ENCODE measurements at places on chromosomes 5 and 9.

- DNase-seq = no peak
Measured at GRCh38 chr5:53219610-53220009, 110.1 kb upstream of the MOCS2 start.

DNA sequence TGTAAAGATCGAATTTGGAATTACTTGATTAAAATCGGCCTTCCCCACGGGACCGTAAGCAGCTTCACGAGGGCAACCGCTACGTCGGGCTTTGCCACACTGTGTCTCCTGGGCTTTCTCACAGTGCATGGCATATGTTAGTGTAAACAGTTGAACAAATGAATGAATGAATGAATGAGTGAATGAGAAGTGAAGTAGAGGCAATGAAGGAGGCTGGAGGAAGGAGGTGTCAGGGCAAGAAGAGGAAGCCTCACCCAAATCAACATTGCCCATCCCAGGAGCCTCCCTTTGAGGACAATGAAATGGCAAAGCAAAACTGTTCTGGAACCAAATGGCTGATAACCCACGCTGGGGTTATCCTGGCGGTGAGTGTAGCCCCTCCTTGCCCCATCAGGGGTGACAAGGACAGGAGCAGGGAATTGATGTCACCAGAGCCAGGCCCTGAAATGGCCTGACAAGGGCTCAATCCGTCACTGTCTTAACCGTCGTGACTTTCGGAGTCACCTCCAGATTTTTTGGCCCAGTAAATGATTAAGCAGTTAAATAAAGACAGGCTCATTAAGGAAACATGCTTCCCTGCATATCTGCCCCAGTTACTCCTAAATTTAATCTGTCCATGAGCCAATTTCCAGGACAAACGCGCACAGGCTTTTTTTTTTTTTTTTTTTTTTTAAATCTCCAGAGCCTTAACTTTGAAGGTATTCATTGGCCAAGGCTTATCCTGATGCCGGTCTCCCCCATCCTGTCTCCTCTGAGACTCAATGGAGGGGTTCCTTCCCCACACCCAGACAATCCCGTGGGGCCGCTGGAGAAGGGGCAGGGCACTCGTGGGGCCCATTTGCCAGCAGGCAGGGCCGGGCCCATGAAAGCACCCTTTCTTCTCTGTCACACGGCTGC, 88.4 kb upstream of the BOD1 start:
- DNase-seq = no peak

GRCh38 chr5:72234265-72234700, 85.8 kb downstream of the MRPS27 start:
- peak; percentile 25 for DNase-seq

DNA sequence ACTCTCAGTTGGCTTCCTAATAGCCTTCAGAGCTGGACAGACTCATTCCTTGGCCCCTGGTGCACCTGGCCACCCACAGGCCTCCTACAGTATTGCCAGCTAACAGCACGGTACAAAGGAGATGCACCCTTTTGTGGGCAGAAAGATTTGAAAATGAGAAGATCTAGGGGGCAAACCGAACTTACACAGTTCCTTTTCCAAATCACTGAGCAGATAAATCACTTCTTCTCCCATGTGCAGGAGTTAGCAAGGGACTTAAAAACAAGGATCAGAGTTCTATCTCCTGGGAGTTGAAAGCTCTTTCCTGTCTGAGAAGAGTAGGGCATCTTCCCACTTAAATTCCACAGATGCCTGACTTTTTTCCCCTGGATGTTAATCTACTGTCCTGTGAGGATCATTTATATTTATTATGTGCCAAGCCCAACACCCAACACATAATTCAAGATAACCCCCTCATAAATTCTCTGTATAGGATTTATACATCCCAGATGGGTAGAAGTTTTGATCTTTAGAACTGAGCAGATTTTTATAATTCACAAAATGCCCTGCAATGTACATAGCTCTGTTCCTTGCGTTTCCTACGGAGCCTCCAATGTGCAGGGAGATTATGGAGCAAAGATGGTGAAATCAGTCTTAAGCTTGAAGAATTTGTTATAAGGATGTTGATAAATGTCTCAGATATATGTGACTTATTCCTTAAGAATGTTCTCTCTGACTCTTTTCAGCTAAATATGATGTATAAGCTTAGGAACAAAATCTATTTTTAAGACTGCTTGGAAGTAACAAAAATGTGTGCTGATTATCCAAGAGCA, 207.2 kb upstream of the DAPK1 start:
- DNase-seq = no peak

DNA sequence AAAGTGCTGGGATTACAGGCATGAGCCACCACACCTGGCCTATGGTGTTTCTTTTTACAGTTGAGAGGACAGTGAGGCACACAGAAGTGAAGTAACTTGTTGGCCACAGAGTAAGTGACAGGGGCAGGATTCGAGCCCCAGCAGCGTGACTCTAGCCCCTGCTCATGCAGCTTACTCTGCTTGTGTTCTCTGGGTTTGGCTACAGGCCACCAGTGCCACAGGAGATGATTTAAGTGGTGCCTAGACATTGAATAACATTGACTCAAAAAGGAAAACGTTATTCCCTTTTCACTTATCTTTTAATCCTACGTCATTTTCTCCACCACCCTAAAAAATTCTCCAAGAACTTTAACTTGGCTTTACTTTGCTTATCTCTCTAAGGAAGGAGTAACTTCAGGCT, 61.4 kb downstream of the SNX24 start:
- no peak for DNase-seq

DNA sequence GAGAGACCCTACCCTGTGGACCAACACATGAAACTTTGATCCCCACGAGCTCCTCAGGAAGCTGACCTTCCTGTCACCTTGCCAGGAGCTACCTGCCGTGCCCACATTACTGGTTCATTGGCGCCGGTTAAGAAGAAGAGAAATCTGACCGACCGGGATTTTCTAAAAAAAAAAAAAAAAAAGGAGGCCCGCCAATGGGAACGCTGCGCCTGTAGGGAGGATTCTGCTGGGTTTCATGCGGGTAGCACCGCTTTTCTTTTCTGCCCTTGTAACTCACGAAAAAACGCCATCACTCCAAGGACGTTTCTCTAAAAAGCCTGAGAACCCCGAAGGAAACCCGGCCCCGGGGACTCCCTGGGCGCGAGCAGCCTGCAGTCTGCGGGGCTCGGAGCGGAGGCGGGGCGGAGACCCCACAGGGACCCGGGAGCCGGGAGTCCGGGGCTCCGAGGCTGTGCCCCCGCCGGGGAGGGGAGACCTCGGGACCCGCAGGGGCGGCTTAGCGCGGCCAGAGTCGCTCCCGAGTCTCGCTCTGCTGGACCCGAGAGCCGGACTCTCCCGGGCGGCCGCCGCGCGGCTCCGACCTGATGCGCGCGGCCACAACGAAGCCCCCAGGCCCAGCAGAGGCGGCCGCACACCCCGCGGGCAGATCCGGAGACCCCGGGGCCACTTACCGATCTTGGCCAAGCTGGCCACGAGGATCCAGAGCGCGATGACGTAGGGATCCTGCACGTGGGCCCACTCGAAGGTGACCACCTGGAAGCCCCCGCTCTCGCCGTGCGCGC, 617 bp downstream of the SLC9A3 start:
- no peak for DNase-seq

GRCh38 chr9:3436629-3437420, 89.0 kb downstream of the RFX3 start:
- no peak for DNase-seq

- no peak for DNase-seq
Measured at GRCh38 chr9:109013679-109014607, 644 bp upstream of the CTNNAL1 start.

DNA sequence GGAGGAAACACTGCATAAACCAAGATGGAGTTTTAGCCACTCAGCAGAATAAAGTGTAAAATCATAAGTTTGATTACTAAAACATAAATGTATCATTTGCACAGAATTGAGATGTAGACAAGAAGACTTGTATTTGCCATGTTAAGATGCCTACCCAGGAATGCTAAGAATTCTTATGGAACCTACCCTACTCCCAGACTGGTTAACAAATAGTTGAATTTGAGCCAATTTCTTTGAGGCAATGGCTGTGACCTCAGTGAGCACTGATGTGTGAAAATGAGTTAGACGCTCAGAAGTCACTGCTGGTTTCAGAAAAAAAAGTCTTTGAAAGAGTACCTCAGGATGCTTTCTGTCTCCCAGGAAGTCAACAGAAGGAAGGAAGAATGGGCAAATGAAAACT, 95.6 kb downstream of the ESM1 start:
- DNase-seq = no peak

- no peak for DNase-seq
Measured at GRCh38 chr5:103402851-103403250, 144.3 kb downstream of the MACIR start.

DNA sequence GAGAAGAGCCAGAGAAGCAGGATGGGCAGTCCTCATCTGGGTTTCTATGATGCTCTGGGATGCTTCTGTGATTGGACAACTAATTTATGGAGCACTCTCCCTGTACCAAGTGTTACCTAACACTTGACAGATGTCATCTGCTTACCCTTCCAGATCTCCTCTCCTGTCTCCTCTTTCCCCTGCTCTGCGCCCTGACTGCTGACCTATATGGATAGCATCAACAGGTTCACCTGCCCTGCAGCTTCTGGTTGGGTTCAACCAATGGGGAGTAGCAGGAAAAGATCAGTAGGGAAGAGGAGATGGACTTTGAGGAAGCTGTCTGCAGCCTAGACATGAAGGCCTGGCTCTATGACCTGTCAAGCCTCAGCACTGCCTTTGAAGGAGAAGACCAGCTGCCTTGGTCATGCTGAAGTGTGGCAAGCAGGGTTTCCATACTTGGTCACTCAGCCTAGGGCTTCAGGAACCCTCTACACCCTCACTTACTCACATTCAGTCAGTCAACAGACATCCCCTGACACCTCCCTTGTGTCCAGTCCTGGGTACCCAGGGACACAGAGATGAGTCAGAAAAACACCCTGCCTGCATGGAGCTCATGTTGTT, 11.3 kb upstream of the P4HA2 start:
- DNase-seq = no peak

GRCh38 chr5:158640593-158640980, 459.1 kb downstream of the EBF1 start:
- no peak for DNase-seq

- DNase-seq = peak; percentile 30
Measured at GRCh38 chr5:109688630-109688969, 1.1 kb upstream of the MAN2A1 start.

- no peak for DNase-seq
Measured at GRCh38 chr5:125317536-125317995, 571.1 kb upstream of the ZNF608 start.

- no peak for DNase-seq
Measured at GRCh38 chr5:178994580-178995340, at the start of gene GRM6. Gene GRM6, minus strand, starts transcription at chr5:178995320. Its CDS starts 376 bp downstream, at chr5:178994944.

- DNase-seq = no peak
Measured at GRCh38 chr5:43658509-43658908, 55.5 kb downstream of the NNT start.

GRCh38 chr9:137828527-137829259, 48.9 kb upstream of the CACNA1B start:
- DNase-seq = peak; percentile 29

DNA sequence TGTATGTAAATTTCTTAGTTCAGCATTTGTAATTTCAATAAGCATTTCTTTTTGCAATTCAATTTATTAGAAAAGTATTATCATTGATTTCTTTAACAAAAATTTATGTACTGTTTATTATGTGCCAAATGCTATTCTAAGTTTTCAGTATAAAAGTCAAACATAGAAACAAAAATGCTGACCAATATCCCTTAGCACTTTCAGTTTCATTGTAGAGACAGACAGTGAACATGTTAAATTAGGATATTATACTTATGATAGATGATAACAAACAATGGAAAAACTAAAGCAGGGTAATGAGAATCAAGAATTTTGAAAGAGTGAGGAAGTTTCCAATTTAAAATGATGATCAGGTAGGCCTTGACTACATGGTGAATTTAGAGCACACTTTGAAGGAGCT, 1106.0 kb downstream of the TAF11L14 start:
- DNase-seq = no peak

- DNase-seq = no peak
Measured at GRCh38 chr9:70043689-70044489, at the start of gene MAMDC2. Gene MAMDC2, plus strand, starts transcription at chr9:70043848. Its CDS starts 350 bp downstream, at chr9:70044198.

DNA sequence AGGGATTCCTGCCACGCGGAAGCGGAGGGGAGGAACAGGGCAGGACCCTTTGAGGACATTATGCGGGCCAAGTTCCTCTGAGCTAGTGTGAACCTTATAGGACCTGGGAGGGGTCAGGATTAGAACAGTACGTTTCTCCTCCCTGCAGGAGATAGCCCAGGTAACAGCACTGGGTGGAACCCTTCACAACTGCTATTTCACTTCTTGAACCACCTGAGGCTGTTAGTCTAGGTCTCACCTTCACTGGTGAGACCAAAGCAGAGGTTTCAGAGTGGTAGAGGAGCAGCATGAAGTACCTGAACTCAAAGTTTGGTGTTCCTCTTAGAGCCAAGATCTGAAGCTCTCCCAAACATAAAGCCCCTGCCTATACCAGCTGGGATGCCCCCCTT, 832 bp downstream of the EIF4EBP3 start:
- DNase-seq = no peak

- DNase-seq = no peak
Measured at GRCh38 chr5:2890011-2890410, 138.5 kb upstream of the IRX2 start.

DNA sequence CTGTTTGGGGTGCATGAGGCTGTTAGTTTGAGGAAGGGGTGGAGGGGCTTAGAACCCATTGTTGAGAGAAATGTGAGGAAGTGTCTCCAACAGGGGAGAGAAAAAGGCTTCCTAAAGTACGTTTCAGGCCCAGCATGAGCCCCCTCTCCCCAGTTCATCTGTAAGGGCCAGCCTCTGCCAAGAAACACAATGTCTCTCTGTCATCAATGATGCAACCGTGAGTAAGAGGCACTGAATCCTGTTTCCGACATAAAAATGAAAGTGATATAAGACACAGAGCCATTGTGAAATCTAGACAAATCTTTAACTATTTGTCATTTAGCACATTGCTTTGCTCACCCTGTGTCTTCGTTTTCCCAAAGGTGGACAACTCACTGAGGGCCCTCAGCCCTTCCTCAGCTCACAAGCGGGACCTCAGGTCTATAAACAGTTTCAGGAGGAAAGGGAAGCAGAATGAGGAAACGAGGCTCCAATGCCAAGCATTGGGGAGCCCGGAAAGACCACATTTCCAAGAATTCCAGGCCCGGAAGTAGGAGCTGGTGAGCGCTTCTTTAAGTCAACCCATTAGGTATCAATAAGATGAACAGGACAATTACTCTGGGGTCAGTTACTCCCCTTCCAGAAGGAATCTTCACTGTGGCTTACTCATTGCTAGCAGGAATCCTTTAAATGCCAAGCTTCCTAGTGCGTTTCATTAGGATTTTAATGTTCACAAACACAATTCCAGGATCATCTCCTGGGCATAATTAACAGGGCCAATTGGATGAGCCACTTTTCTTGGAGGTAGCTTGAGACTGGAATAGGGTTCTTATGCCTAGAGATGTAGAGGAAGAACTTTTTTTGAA, 59.0 kb upstream of the KLF4 start:
- DNase-seq = no peak

- no peak for DNase-seq
Measured at GRCh38 chr9:111799915-111800526, 5.3 kb upstream of the SHOC1 start.

DNA sequence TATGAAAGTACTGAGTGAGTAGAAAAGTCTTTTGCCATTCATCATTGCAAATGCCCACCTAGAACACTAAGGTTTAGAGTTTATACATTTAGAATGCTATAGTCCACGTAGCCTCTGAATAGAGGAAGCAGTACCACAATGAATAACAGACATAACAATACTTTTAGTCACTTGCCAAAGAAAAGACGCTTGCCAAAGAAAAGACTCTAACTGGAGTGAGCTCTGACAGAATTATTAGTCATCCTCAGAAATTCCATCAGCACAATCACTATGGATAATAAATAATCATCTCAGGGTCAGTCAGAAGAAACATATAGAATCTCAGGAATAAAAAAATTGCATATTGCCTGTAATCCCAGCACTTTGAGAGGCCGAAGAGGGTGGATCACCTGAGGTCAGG, 168.5 kb upstream of the TARS1 start:
- no peak for DNase-seq

All from activated CD4-positive, alpha-beta memory T cell treated with anti-CD3 and anti-CD28 coated beads for 36 hours (primary cell).